ENCODE measurements at places on chromosomes 1 and 21.
A peak's percentile ranks its signal among the peaks of the same experiment; 100 is the strongest.

GRCh38 chr1:114832057-114832456 is 22.6 kb upstream of the SYCP1 start:
- no peak for DNase-seq

DNA sequence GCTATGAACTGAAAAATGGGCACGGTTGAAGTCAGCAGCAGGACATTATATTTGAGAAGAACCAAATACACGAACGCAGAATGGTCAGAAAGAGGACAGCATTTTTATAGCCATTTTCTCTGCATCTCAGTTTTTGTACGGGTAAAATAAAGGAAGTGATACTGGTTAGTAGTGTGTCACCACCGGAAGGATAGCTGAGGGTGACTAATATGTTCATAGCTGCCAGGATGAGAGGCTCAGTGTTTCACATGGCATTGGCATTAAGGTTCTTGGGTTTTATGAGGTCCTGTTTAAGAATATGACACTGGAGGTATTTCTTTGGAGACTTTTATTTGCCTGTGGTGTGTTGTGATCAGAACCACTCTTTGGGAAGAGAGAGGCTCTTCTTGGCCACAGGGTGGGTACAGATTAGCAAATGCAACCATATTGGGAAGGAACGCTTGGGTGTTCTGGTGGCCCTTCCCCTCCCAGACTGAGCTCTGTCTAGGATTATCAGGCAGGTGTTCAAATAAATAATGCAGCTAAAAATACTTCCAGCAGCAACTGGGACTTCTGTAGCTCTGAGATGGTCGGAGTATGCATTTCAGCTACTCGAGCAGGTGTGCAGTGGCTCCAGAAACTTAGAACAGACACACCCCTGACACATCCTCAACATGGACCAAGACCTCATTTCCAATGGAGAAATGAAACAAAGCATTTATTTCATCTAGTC is 158.2 kb downstream of the PBX1 start:
- no peak for DNase-seq

GRCh38 chr1:119374208-119374874 is 5.8 kb downstream of the HAO2 start:
- no peak for DNase-seq

DNA sequence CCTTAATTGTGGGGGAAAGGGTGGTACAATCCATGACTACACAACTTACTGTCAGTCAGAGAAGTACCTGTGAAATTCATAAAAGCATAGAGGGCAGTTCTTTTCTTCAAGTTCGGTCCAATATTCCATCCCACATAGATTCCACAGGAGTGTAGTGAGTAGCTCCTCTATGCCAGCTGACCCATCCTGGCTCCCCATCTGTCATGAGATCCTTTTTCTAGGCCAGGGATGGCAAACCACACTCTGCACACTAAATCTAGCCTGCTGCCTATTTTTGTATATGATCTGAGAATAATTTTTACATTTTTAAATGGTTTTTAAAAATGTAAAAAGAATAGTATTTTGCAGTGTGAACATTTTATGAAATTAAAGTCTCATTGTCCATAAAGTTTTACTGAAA is 107.0 kb upstream of the TSPAN2 start:
- DNase-seq: no peak

DNA sequence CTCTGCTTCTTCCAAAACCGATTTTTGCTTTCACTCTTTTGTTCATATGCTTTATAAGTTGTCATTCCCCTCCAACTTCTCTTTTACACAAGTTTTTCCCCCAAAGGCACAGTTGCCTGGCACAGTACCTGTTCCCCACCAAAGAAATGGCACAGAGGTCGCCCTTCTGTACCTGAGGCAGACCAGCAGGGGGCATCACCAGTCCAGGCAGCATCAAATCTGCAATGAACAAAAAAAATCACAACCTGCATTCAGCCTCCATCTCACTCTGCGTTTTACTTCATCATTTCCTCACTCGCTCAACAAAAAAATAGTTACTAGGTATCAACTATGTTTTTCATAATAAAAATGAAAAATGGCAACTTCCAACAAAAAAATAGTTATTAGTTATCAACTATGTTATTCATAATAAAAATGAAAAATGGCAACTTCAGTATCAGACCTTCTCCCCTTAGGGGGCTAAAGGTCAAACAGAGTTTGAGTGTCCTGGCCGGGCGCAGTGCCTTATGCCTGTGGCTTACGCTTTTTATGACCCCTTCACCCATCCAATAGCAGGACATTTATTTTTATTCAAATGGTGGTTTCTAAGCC is 4.1 kb downstream of the EIF2D start:
- DNase-seq: peak; percentile 60

- no peak for DNase-seq
These were observed 85.5 kb downstream of the PGBD5 start for GRCh38 chr1:230340526-230341161.

DNA sequence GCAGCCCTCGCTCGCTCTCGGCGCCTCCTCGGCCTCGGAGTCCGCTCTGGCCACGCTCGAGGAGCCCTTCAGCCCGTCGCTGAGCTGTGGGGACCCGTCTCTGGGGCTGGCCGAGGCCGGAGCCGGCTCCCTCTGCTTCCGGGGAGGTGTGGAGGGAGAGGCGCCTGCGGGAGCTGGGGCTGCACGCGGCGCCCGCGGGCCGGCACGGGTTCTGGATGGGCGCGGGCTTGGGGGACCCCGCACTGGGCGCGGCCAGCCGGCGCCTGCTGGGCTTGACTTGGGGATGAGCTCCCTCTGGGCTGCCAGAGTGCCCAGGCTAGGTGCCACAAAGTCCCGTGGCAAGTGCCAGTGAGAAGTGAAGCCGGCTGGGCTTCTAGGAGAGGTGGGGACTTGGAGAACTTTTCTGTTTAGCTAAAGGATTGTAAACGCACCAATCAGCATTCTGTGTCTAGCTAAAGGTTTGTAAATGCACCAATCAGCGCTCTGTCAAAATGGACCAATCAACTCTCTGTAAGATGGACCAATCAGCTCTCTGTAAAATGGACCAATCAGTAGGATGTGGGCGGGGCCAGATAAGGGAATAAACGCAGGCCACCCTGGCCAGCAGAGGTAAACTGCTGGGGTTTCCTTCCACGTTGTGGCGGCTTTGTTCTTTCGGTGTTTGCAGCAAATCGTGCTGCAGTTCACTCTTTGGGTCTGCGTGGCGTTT is 20.2 kb downstream of the EXOC8 start:
- no peak for DNase-seq

GRCh38 chr1:43468414-43468813 is 14.7 kb upstream of the HYI start:
- DNase-seq: no peak

- DNase-seq: no peak
These were observed 29.5 kb upstream of the PGM1 start for GRCh38 chr1:63563745-63564144.

DNA sequence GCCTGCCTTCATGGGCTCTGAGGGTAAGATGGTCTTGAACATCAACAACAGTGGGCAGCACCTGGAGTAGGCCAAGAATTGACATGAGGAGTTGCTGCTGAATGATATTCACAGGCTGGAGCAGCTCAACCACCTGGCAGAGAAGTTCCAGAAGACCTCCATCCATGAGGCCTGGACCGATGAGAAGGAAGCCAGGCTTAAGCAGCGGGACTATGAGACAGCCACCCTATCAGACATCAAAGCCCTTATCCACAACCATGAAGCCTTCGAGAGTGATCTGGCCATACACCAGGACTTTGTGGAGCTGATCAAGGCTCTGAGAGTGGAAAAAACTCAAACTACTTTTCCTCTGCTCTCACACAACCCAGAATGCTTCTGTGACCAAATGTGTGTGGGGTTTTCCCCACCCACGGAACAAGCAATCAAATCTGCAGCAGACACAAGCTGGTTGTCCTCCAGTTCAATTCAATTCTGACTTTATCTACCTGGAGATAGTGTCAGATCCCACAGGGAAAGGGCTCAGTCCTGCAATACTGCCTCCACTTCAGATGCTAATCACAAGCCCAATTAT is 12.1 kb upstream of the EPHA10 start:
- no peak for DNase-seq

GRCh38 chr1:91830242-91831131 is 55.5 kb downstream of the TGFBR3 start:
- no peak for DNase-seq

- no peak for DNase-seq
These were observed 58.0 kb downstream of the NGF start for GRCh38 chr1:115280064-115280463.

DNA sequence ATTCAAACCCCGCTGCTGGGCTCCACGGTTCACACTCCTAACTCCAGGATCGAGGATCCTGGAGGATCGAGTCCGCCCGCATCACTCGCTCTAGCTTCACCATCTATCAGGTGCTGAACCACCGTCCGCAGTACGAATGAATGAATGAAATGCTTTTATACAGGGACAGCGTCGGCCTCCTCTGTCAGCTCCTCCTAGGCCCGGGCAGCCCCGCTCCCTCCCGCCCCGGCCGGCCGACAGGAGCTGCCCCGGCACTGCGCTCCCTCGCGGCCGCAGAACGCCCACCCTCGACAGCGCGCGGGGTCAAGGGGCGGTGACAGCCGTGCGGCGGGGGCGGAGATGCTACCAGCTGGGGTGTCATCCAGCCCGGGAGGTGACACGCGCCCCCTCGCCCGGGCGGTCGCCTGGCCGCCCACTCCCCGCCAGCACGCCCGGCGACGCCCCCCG is 520 bp downstream of the ZBTB17 start:
- peak; percentile 74 for DNase-seq

DNA sequence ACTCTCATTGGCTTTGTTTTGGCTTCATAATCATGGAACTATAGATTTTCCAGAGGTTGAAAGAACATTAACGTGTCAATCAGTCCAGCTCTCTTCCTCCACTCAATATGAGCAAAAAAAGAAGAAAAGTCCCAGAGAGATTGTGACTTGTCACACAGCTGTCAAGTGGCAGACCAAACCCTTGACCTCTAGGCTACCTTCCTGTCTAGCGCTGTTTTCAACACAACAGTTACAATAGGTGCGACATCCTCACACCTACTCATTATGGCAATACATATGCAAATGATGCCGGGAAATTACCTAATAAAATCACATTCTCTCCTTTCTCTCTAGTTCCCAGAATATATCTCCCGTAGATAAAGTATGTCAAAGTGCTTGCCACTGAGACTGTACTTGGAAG is 1.1 kb downstream of the WARS2 start:
- DNase-seq: no peak

DNA sequence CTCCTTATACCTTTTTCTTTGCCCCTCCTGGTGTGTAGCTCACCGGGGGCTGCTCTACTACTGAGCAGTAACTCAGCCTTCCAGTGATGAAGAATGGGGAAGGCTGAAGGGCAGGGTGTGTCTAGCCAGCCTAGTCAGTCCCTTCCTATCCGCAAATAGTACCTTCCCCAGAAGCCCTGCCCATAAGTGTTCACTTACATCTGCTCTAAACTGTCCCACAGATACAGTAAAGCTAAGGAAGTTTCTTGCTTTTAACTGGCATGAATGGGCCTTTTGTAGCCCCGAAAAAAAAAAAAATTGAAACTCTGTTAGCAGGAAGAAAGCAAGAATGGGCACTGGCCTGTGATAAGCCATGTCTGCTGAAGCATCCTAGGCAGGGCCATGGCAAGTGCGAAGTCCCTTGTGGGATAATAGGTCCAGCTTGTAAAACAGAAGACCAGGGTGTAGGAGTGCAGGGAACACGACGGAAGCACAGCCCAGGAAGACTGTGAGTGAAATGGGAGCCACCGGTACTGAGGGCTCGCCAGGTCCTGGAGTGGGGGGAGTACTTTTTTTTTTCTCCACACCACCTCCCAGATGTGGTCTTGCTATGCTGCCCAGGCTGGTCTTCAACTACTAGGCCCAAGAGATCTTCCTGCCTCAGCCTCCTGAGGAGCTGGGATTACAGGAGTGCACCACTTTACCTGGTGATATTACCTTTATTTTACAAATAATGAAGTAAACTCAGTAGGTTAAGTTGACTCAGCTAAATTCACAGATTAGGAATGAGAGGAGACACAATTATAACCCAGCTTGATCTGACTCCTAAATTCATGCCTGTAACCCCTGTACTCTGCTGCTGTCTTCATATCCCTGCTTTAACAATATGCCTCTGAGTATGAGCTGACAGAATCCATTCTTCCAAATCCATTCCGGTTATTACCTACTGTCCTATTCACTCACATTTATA is 347.5 kb downstream of the SMYD3 start:
- DNase-seq: no peak

DNA sequence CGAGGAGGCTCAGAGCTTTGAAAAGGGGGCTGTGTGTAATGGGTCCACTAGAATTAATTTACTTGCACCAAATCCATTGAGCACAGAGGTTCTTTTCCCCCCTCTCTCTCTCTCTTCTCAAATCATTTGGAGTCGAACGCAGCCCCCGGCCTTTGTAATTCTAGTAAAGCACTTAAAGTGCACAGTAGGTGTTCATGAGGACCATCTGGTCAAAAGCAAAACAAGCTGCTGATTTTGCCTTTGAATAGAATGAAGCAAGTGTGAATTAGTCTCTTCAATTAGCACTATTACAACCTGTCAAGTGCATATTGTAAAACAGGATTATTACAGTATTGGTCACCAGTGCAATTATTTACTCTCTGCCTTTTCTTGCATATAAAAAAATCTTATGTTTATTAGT is 259.9 kb downstream of the FAF1 start:
- no peak for DNase-seq

Data from stimulated activated CD4-positive, alpha-beta T cell treated with anti-CD3 and anti-CD28 coated beads, Interleukin-4, amount 100 ng/mL, for 48 hours (primary cell).